Colonic mucosa (tissue), 4 donors: ENCODE measurements at places on chromosomes 3 and 15. TPM values are rescaled to one million over a fixed set of nuclear protein-coding genes. Genes with fewer than 3 reads are reported as not detected.

DNA sequence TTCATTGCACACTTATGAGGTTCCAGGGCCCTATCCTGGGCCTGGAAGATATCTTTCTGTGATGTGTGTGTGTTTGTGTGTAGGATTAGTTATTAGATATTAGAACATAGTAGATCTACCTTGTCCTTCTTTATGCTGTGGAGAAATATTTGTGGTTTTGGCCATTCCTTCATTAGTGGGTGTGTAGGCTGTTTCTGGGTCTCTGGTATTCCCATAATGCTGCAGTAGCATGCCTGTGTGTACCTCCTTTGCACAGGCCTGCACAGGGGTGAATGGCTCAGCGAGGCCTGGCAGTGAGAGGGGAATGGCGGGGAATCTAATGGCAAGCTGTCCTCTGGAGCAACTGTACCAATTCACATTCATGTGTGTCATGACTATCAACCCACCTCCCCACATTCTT lies 125.8 kb upstream of the MRPS22 start:
- H3K36me3 ChIP-seq: no peaks in the 10 kb centered on the region
- H3K27me3 ChIP-seq: no peaks in the 10 kb centered on the region
- H3K4me1 ChIP-seq: no peaks in the 10 kb centered on the region

- no peak overlapping the region for H3K4me3 ChIP-seq
- DNase-seq: no peak
- no peaks in the 10 kb centered on the region for H3K36me3 ChIP-seq
- H3K4me1 ChIP-seq: no peaks in the 10 kb centered on the region
These were observed 171.0 kb upstream of the MBNL1 start for GRCh38 chr3:152097770-152098169.

DNA sequence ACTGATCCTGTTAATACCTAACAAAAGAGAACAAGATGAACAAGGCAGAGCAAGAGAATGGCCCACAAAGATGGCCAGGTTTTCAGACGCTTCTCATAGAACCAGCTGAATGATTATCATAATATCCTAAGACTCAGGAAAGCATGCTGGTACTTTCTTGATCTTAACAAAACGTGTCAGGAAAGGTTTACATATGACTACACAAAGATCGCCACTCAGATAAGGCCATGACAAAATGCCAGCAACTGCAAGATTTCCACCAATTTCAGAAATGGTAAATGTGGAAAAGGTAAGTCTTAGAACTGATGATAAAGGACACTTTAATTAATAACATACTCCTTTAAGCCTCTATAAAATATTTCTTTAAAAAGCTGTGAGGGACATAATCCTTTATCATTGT lies 108.8 kb downstream of the DLG1 start:
- H3K4me1 ChIP-seq: no peaks in the 10 kb centered on the region
- no peak overlapping the region for H3K27ac ChIP-seq
- no peaks in the 10 kb centered on the region for H3K27me3 ChIP-seq
- no peak overlapping the region for H3K4me3 ChIP-seq

Gene SAMMSON
- total RNA-seq: not detected

- no peaks in the 10 kb centered on the region for H3K27me3 ChIP-seq
- H3K4me3 ChIP-seq: no peak overlapping the region
- no peaks in the 10 kb centered on the region for H3K4me1 ChIP-seq
- no peak for DNase-seq
- H3K36me3 ChIP-seq: no peaks in the 10 kb centered on the region
- no peak overlapping the region for H3K27ac ChIP-seq
These were observed 378.7 kb downstream of the MCTP2 start for GRCh38 chr15:94610069-94610468.

GRCh38 chr15:57570994-57571393 lies 20.7 kb upstream of the MYZAP start:
- H3K4me1 ChIP-seq: peaks cover 4% of the 10 kb centered on the region
- H3K4me3 ChIP-seq: no peak overlapping the region
- no peaks in the 10 kb centered on the region for H3K27me3 ChIP-seq
- no peak overlapping the region for H3K27ac ChIP-seq

- H3K27me3 ChIP-seq: no peaks in the 10 kb centered on the region
- no peaks in the 10 kb centered on the region for H3K36me3 ChIP-seq
- no peak overlapping the region for H3K27ac ChIP-seq
- no peak overlapping the region for H3K4me3 ChIP-seq
These were observed 104.2 kb upstream of the THRB start for GRCh38 chr3:24598695-24599470.

DNA sequence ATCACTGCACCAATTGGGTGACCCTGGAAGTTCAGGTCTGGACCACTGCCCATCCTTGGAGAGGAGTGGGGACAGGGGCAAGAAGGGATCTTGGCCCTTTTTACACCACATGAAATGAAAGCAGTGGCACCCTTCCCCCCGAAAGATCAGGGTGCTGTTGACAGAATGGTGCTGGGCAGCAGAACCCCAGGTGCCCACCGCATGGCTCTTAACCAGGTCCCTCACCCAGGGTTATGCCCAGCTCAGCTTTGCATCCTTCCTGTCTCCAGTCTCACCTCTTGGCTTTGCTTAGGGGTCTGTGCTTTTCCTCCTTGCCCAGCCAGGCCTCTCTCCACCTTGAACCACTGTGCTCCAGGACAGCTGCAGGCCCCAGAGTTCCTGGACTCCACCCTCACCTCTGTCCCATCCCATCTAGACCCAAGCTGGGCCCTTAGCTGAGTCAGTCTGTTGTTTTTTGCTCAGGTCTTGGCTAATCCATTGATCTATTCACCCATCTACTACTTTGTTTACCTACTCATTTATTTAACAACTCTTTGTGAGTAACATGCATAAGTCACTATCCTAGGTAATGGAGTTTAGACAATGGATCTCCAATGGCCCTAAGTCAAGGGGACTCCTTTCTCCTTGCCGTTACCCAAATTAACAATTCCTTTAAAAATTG lies 77.1 kb upstream of the PRR23E start:
- no peaks in the 10 kb centered on the region for H3K27me3 ChIP-seq
- H3K27ac ChIP-seq: no peak overlapping the region
- DNase-seq: no peak

DNA sequence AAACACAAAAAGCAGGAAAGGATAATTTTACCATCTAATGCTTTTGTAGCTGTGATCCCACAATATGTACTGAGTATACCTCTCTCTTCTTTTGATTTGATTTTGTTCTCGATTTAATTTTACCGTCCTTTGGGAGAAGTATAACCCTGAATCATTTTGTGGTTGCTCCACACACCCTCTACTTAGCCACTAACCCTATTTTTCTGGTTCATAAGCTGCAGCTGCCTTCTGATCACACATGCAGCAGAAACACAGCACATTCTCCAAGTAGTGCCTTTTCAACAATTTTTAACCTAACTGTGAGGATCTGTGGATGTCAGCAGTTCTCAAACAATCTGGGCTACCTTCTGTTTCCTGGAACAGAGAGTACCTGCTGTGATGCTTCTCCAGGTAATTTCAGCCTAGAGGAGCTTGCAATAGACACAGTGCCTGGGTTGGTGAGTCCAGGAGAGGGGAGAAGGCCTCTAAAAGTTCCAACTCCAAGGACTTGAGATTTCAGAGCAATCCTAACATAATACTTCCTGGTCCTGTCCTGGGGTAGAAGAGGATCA lies 40.3 kb downstream of the HGD start:
- no peaks in the 10 kb centered on the region for H3K36me3 ChIP-seq
- H3K27ac ChIP-seq: no peak overlapping the region
- H3K4me1 ChIP-seq: no peaks in the 10 kb centered on the region
- H3K4me3 ChIP-seq: no peak overlapping the region

DNA sequence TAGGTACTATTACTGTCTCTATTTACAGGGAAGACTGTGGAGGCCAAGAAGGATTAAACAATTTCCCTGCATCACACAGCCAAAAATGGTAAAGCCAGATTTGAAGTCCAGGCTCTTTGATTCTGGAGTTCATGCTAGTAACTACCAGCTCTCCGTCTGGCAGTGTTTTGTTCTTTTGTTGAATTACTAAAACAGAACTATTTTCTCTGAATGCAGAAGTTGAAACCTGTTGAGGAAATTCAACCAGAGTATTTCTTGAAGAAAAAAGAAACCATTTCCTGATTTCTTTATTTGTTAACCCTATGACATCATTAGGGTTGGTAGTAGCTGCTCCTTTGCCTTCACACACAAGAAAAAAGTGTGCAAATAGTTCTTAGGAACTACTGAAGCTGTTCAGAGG lies 34.3 kb downstream of the CRTC3 start:
- no peak overlapping the region for H3K4me3 ChIP-seq
- no peaks in the 10 kb centered on the region for H3K27me3 ChIP-seq
- no peaks in the 10 kb centered on the region for H3K36me3 ChIP-seq

DNA sequence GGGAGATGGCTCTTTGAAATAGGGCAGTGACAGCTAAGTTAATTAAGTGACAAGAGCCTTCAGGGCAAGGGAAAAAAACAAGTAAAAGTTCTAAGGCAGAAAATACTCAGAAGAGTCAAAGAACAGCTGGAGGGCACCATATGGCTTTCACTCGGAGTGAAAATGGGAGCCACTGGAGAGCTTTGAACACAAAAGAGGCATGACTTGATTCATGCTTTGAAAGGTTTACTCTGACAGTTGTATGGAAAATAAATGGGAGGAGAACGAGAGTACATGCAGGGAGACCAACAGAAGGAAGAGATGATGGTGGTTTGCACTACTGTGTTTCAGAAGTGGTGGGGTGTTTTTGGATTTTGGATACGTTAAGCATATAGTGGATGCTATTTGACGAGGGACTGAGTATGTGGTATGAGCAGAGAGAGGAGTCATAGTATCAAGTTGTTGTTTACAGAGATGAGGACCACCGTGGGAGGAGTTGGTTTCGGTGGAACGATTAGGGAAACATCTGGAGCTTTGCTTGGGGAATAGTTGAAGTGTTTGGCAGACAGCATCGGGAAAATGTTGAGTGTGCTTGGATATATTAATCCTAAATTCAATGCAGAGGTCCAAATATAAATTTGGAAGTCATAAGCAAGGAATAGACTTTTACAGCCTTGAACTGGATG lies 411.5 kb downstream of the GABRG3 start:
- H3K4me3 ChIP-seq: no peak overlapping the region
- no peak overlapping the region for H3K27ac ChIP-seq
- no peaks in the 10 kb centered on the region for H3K4me1 ChIP-seq

Gene CCR2
- 1.5 TPM for total RNA-seq

- no peak overlapping the region for H3K4me3 ChIP-seq
- DNase-seq: no peak
- no peak overlapping the region for H3K27ac ChIP-seq
- no peaks in the 10 kb centered on the region for H3K27me3 ChIP-seq
- H3K36me3 ChIP-seq: peaks cover 3% of the 10 kb centered on the region
- H3K4me1 ChIP-seq: no peaks in the 10 kb centered on the region
These were observed 54.3 kb downstream of the RIOX2 start for GRCh38 chr3:97917813-97918536.

DNA sequence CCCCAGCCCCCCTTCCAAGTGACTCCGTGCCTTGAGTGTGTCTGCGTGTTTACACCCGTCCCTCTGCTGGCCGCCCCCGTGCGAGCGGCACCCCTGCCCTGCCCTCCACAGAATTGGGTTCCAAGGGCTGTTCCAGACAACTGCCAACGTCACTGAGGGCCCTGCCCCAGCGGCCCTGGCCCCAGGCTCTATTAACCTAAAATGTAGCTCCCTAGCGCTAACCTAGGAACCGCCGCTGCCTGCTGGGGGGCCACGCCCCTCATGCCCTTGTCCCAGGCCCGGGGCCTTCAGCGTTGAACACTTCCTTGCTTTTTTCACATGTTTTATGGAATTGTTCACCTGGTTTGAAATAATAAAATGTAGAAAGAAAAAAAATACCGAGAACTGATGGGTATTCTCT lies 10.0 kb upstream of the SEMA3B start:
- H3K36me3 ChIP-seq: peaks cover 8% of the 10 kb centered on the region
- no peak for DNase-seq
- no peak overlapping the region for H3K27ac ChIP-seq
- H3K27me3 ChIP-seq: no peaks in the 10 kb centered on the region
- H3K4me3 ChIP-seq: no peak overlapping the region
- H3K4me1 ChIP-seq: peaks cover 4% of the 10 kb centered on the region

Gene SERPINI1
- total RNA-seq: 1.1 TPM

Gene CPN2
- not detected for total RNA-seq

DNA sequence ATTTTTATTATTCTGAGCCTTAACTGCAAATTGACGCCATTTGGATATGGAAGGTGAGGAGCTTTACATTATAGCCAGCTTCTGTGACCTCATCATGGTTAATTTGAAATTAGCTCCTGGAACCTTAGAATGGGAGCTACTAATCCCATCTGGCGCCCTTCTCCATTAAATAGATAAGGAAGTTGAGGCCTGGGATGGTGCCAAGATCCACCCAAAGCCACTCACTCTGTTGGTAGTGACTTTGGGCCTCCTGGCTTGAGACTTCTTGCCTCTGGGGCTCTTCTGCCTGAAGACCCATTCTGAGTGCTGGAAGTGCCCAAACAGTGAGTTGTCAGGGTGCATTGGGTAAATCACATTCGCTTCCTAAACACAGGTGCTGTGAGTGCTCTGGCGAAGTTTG lies 12.0 kb upstream of the HMCES start:
- peaks cover 62% of the 10 kb centered on the region for H3K36me3 ChIP-seq
- H3K4me1 ChIP-seq: no peaks in the 10 kb centered on the region
- DNase-seq: no peak
- no peaks in the 10 kb centered on the region for H3K27me3 ChIP-seq
- no peak overlapping the region for H3K27ac ChIP-seq

Gene PLA2G4D
- total RNA-seq: 0.27 TPM

- H3K27ac ChIP-seq: no peak overlapping the region
- no peaks in the 10 kb centered on the region for H3K27me3 ChIP-seq
- peak; percentile 40 for DNase-seq
- H3K36me3 ChIP-seq: no peaks in the 10 kb centered on the region
These were observed 178.8 kb downstream of the KLHL25 start for GRCh38 chr15:85615930-85616329.

Gene TCTA
- 35.0 TPM for total RNA-seq

Gene EAF1
- total RNA-seq: 24.9 TPM

- no peaks in the 10 kb centered on the region for H3K27me3 ChIP-seq
- H3K4me3 ChIP-seq: no peak overlapping the region
- no peaks in the 10 kb centered on the region for H3K4me1 ChIP-seq
- peak overlapping the region; percentile 3 for H3K27ac ChIP-seq
- no peaks in the 10 kb centered on the region for H3K36me3 ChIP-seq
- DNase-seq: no peak
These were observed 33.4 kb downstream of the POC1A start for GRCh38 chr3:52120556-52121463.

DNA sequence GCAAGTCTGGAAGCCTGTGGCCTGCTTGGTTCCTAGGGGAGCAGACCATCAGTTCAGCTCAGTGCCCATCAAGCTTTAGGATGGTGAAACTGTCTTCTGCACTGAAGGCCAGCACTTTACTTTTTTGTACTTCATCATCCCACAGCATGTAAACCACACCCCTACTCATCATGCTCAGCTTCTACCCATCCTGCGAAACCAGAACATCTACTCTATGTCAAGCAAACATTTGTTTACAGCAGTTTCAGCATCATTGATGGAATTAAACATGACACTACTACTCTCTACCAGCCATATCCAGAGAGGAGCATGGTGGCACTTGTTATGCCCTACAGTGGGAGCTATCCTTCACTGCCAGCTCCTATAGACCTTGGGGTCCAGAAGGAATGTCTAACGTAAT lies 306.6 kb downstream of the SOX2 start:
- no peaks in the 10 kb centered on the region for H3K36me3 ChIP-seq
- no peaks in the 10 kb centered on the region for H3K4me1 ChIP-seq
- no peak overlapping the region for H3K4me3 ChIP-seq
- H3K27me3 ChIP-seq: no peaks in the 10 kb centered on the region

GRCh38 chr15:56679225-56679624 lies 54.1 kb downstream of the ZNF280D start:
- no peak overlapping the region for H3K4me3 ChIP-seq
- no peak for DNase-seq
- H3K36me3 ChIP-seq: no peaks in the 10 kb centered on the region
